ENCODE measurements at places on chromosomes 6 and 20. TPM values are rescaled to one million over a fixed set of nuclear protein-coding genes. Genes with fewer than 3 reads are reported as not detected.

DNA sequence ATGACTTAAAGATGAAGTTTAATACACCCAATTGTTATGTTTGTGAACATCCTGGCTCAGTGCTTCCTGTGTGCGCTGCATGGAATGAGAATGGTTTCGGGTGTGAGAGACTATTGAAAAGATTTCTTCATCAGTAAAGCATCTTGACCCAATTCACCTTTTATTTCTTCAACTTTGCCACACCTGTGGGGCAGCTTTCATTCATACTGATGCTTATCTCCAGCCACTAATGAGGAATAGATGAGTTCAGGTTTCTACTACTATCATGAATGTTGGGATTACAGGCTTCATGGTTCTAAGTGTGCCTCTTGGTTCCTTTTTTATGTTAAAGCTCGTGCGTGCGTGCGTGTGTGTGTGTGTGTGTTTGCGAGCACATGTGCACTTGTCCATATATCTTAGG is 373.7 kb upstream of the SOX4 start:
- no peak for DNase-seq
- H3K27ac ChIP-seq: no peak overlapping the region

DNA sequence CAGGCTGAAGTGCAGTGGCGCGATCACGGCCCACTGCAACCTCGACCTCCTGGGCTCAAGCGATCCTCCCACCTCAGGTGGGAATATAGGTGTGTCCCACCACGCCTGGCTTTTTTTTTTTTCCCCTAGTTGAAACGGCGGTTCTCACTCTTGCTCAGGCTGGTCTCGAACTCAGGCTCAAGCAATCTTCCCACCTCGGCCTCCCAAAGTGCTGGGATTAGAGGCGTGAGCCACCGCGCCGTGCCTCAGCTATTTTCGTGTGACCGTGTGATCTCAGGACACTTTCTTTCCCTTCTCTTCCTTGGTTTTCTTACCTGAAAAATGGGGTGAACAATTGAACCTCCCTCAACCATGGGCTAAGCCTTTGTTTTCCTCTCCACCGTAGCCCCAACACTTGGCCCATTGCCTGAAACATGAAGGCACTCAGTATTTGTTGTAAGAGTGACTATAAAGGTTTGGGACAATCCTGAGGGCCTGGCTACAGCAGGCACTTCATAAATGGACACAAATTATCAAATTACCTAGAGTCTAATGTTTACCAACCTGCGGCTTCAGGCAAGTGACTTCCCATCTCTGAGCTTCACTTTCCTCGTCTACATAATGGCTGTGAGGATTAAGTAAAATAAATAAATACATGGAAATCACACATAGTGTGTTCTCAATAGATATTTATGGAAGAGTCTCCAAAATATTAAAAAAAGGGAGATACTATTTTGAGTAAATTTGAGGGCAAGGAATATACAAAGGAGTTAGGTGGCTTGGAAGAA is 31.4 kb upstream of the ID1 start:
- peak overlapping the region; percentile 70 for H3K4me3 ChIP-seq
- no peaks in the 10 kb centered on the region for H3K27me3 ChIP-seq
- peaks cover 4% of the 10 kb centered on the region for H3K36me3 ChIP-seq
- peak overlapping the region; percentile 86 for H3K27ac ChIP-seq

DNA sequence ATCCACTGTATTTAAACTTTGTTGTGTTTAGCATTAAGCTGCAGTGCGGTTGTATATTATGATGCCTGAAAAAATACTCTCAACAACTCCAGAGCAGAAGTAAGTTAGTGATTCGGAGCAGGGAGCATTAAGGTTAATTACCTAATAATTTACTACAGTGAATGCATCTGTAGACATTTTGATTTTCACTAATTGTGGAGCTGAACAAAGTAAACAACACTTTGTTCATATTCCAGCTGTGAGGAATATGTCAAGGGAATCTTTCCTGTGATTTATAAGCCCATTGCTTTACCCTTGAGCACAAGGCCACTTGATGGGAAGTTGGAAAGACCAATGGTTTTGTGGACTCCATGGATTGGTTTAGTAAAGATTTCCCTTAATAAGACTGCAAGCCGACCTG is 77.1 kb downstream of the CBLN4 start:
- H3K4me3 ChIP-seq: no peak overlapping the region
- no peak overlapping the region for H3K27ac ChIP-seq
- no peaks in the 10 kb centered on the region for H3K36me3 ChIP-seq
- DNase-seq: no peak
- H3K27me3 ChIP-seq: no peaks in the 10 kb centered on the region

Gene CGA
- not detected for total RNA-seq

Gene C6orf163
- 0.79 TPM for total RNA-seq

Gene PGC
- total RNA-seq: 225 TPM

DNA sequence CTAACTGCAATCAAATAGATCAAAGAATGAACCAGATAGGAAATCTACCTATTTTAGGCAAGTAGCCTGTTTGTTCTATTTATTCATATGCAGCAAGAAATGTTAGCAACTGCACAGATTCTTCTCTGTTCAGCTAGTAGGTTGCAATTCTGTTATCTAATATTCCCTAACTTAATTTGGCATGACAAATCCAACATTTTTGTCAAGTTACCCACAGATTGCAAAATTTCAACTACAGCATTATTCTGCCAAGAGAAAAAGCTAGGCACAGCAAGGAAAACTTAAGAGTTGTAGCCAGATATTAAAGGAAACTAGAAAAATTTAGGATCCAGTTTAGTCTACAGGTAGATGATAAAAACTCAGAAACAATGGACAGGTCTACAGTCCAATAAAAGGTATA is 104.4 kb upstream of the SYNCRIP start:
- peaks cover 3% of the 10 kb centered on the region for H3K27me3 ChIP-seq
- H3K4me3 ChIP-seq: no peak overlapping the region
- no peaks in the 10 kb centered on the region for H3K36me3 ChIP-seq
- H3K4me1 ChIP-seq: peaks cover 30% of the 10 kb centered on the region
- DNase-seq: no peak

Gene FAM184A
- total RNA-seq: 18.0 TPM

DNA sequence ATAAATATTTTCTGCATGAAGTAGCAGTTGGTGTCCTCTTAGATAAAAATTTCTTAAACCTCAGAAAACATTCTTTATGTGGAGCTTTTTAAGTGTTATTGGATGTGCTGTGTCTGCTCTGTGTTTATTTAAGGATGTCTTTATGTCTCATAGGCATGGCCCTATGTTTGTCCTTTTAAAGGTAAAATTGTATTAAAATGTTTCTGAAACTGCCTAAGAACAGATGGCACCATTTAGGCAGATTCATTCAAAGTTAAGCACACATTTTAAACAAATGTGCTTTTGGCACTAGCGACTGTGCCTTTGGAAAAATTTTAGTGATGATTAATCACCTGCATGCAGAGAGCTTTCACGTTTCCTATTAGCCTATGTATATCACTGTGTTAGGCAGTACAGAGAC is 125.2 kb downstream of the KIF6 start:
- no peaks in the 10 kb centered on the region for H3K36me3 ChIP-seq
- H3K4me1 ChIP-seq: no peaks in the 10 kb centered on the region
- no peak for DNase-seq
- no peak overlapping the region for H3K27ac ChIP-seq
- no peaks in the 10 kb centered on the region for H3K27me3 ChIP-seq
- no peak overlapping the region for H3K4me3 ChIP-seq

- no peak overlapping the region for H3K27ac ChIP-seq
- H3K4me1 ChIP-seq: no peaks in the 10 kb centered on the region
- no peak for DNase-seq
- H3K27me3 ChIP-seq: peaks cover 56% of the 10 kb centered on the region
- no peaks in the 10 kb centered on the region for H3K36me3 ChIP-seq
Observed at GRCh38 chr6:166268431-166268830, 39.8 kb downstream of the PRR18 start.

- H3K4me3 ChIP-seq: no peak overlapping the region
- no peak overlapping the region for H3K27ac ChIP-seq
- DNase-seq: no peak
- H3K4me1 ChIP-seq: no peaks in the 10 kb centered on the region
- no peaks in the 10 kb centered on the region for H3K36me3 ChIP-seq
Observed at GRCh38 chr6:152625213-152625612, 11.9 kb downstream of the SYNE1 start.

DNA sequence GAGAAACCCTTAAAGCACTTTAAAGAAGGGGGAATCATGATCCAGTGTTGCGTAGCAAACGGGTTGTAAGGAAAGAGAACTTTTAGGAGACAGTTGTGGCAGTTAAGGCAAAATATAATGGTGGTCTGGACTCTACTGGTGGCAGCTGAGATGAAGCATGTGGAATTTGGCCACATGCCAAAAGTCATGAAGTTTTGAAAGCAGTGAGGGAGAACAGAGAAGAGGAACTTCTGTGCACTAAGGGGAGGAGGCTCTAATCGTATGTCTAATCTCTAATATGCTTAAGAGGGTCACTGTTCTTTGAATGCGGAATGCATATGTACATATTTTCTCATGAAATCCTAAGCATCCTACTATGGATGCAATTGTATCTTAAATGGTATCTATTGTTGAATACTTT is 91.5 kb downstream of the RIMS1 start:
- H3K27ac ChIP-seq: no peak overlapping the region
- H3K4me1 ChIP-seq: no peaks in the 10 kb centered on the region
- H3K36me3 ChIP-seq: no peaks in the 10 kb centered on the region
- H3K27me3 ChIP-seq: no peaks in the 10 kb centered on the region

Gene MCUR1
- total RNA-seq: 27.6 TPM

Gene VSX1
- total RNA-seq: not detected

Gene EPPIN
- total RNA-seq: not detected
